ENCODE measurements at places on chromosomes 1 and 21.

DNA sequence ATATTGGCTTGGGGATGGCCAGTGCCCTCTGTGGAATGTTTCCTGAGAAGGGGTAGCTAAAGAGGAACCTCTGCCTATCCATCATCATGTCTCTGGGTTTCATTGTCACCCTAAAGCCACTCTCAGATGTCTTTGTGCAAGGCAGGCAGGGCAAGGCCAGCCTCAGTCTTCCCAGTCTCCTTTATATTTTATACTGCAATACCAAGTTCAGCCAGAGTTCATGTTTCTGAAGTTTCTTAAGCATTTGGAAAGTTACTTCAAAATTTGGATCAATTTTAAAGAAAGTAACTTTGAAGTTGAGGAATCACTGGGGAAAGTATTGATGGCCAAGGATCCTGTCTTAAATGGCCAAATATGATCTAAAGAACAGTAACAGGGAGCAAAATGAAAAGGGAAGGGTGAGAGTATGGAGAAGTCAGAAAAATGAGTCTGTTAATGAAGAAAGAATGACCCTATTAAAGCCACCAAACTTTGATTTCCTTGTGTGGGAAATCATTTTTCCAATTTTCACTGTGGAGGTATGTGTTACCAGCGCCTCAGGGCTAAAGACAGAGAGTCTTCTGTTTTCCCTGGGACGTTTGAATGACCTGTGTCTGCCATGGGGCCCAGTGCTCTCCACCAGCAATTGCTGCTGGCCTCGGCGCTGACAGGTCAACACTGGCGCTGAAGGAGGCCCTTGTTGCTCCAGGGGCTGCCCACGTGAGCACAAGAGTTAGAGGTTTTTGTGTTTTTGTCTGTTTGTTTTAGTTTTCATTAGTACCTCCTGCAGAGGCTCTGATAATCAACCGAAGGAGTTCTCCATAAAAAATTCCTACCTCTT lies 93.9 kb downstream of the ATP5PO start:
- DNase-seq = no peak

GRCh38 chr1:205111354-205111753 lies 10.4 kb downstream of the RBBP5 start:
- no peak for DNase-seq

DNA sequence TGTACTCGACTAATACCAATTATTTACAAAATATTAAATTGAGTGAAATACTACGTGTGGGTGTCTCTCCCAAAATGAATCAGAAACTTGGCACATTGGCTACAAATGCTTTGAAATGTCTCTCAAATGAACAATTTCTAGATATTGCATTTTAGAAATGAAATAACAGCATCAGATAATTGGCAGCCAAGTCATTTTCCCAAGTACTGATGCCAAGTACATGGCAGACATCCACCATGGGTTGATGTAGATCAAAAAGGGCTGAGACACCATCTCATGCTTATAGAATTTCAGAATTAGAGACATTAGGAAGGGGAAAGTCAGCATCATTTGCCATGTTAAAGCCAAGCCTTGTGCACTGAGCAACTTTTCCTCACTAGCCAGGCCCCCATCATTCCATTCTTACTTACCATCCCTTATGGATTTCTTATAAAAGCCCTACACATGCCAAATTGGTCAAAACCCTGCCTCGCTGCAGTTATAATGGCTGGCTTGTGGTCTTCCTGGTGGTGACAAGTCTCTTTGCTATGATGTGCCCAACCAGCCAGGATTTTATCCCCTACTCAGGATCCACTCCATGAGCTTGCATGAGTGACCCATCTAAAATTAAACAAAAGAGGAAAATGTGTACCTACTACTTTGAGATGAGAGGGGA lies 73.1 kb downstream of the GREM2 start:
- no peak for DNase-seq

- no peak for DNase-seq
Observed at GRCh38 chr1:225851805-225852204, 30.4 kb downstream of the TMEM63A start.

DNA sequence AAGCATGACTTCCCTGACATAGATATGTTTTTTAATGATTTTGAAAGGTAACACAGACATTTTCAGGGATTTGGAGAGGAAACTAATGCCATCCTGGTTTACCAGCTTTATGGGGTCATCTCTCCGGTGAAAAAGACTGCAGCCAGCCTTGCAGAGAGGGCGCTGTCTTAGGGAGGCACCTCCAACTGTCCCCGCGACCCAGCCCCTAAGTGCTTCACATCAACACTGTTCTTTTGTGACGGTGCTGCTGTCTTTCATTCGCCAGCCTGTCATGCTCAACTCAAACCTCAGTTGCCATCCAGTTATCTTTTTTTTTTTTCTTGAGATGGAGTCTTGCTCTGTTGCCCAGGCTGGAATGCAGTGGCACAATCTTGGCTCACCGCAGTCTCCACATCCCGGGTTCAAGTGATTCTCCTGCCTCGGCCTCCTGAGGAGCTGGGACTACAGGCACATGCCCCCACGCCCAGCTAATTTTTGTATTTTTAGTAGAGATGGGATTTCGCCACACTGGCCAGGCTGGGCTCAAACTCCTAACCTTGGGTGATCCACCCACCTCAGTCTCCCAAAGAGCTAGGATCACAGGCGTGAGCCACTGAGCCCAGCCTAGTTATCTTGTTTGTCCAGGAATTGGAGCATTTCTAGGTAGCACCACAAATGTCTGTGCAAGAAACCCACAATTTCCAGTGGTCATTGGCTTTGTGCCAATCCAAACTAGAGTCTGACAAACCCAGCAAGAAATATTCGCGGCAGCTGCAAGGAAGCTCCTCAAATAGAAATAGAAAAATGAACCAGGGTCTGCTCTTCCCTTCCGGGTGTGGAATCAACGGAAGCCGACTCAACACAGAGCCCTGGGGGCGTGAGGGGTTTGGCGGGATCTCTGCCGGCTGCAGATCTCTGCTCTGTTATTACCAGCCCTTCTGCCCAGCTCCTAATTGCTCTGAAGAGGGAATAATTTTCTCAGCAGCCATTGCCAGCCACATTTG lies 24.2 kb downstream of the PDE9A start:
- no peak for DNase-seq

GRCh38 chr1:183472488-183473216 lies at the start of gene SMG7:
TSS of gene SMG7 (plus strand) at chr1:183472499. CDS start at chr1:183472621, 122 bp downstream.
- DNase-seq = peak; percentile 55

- no peak for DNase-seq
Observed at GRCh38 chr1:154755858-154756730, 114.0 kb downstream of the KCNN3 start.

DNA sequence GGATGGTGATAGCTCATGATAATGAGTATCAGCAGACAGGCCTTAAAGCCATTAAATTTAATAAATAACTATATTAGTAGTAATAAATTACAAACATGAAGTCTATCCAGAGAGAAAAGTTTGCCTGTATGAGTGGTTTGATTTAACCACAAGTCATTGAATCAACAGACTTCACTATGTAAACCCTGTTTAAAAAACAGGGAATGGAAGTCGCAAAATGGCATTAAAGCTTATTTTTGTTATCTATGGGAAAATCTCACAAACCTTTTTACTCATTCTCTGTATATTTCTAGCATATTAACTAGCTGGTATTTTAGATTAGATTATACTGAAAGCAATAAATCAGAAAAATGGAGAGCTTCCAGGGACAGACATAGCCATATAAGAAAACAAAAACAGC lies 45.3 kb downstream of the SASS6 start:
- no peak for DNase-seq
